Stimulated activated CD4-positive, alpha-beta T cell treated with anti-CD3 and anti-CD28 coated beads, Interleukin-12 subunit alpha, Interleukin-12 subunit beta, amount 100 ng/mL, for 48 hours (primary cell): ENCODE measurements at places on chromosomes 12 and 14.

GRCh38 chr14:55005071-55005470 lies 21.8 kb downstream of the WDHD1 start:
- no peak for DNase-seq

- no peak for DNase-seq
These were observed 233.3 kb upstream of the FOXN3 start for GRCh38 chr14:89650077-89650978.

GRCh38 chr12:76275511-76276093 lies 72.6 kb downstream of the BBS10 start:
- DNase-seq = no peak

- no peak for DNase-seq
These were observed 274.8 kb downstream of the DPF3 start for GRCh38 chr14:72619111-72619571.

DNA sequence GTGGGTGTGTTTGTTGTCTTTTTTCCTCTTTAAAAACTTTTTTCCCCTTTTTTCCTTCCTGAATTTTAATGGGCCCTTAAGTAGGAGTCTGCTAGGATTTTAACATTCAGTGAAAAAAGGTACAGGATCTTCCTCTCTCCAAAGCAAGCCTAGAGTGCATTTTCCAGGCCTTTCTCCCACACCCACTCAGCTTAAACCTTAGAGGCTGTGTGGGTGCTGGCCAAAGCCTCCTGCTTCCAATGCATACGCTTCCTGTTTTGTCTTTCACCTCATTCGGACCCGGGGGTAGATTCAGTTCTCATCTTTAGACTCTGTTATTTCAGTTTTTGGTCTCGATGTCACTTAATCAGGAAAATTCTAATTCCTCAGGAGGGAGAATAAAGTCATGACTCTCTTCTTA lies 51.2 kb downstream of the TMEM30B start:
- DNase-seq = no peak

- no peak for DNase-seq
These were observed 55.6 kb downstream of the NT5DC3 start for GRCh38 chr12:103785243-103786031.

DNA sequence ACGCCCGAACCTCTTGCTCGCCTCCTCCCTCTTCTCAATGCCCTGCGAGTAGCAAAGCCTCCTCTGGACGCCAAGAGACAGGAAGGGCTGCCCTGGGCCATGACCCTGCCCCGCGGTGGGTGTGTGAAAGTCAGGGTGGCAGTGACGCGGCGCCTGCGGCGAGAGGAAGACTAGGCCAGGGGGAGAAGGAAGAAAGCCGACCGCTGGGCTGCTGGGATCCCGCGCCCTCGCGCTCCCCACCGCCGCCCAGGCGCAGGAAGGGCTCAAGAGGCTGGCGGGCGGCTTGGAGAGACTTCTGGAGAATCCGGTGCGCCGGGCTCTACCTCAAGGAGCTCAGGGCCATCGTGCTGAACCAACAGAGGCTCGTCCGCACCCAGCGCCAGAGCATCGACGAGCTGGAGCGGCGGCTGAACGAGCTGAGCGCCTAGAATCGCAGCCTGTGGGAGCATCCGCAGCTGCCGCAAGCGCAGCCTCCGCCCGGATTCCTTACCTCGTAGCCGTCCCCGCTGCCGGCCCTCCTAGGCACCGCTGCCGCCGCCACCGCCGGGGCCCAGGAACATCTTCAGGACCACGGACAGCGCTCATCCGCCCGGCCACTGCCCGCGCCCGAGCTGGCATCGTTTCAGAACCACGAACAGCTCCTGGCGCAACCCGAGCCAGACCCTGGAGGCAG lies 105.0 kb upstream of the PRB2 start:
- peak; percentile 69 for DNase-seq

- DNase-seq = no peak
These were observed 890 bp downstream of the AVPR1A start for GRCh38 chr12:63149909-63150712.

- no peak for DNase-seq
These were observed 107.6 kb downstream of the PTCSC3 start for GRCh38 chr14:36068777-36069534.

DNA sequence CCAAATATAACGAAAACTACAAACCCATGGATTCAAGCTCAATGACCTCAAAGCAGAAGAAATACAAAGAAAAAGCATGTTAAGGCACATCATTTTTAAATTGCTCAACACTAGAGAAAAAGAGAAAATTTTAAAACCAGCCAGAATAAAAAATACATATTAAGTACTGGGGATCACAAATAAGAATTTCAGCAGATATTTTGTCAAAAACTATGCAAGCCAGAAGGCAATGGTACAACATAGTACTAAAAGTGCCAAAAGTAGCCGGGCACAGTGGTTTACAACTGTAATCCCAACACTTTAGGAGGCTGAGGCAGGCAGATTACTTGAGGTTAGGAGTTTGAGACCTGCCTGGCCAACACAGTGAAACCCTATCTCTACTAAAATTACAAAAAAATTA lies 10.2 kb downstream of the SGPP1 start:
- DNase-seq = no peak

- DNase-seq = no peak
These were observed 202.3 kb downstream of the GXYLT1 start for GRCh38 chr12:41942354-41942753.

DNA sequence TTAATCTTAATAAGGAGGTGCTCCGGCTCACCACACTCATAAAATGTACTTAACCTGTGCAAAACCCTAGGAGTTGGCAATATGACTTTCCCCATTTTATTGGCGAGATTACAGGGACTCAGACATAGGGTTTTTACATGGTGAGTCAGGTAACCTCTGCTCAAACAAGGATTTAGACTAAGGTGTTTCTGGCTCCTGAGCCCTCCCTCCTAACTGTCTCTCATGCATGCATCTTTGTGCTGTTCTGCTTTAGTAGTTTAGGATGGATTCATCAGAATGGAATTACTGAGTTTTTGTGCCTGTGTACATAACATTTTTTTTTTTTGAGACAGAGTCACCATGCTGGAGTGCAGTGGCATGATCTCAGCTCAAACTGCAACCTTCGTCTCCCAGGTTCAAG lies 993.3 kb upstream of the TMEM132C start:
- DNase-seq = no peak

GRCh38 chr12:21891751-21892217 lies 49.4 kb downstream of the ABCC9 start:
- DNase-seq = no peak

GRCh38 chr12:50174971-50175715 lies 8.0 kb upstream of the CERS5 start:
- DNase-seq = no peak

DNA sequence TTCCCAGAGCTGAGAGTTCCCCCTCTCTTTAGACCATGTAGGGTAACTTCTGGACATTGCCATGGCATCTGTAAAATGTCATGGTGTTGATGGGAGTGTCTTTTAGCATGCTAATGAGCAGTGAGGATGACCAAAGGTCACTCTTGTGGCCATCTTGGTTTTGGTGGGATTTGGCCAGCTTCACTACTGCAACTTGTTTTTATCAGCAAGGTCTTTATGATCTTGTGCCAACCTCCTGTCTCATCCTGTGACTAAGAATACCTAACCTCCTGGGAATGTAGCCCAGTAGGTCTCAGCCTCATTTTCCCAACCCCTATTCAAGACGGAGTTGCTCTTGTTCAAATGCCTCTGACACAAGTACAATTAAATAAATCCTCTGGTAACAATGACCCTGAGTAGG lies 244.4 kb downstream of the NEDD1 start:
- no peak for DNase-seq

DNA sequence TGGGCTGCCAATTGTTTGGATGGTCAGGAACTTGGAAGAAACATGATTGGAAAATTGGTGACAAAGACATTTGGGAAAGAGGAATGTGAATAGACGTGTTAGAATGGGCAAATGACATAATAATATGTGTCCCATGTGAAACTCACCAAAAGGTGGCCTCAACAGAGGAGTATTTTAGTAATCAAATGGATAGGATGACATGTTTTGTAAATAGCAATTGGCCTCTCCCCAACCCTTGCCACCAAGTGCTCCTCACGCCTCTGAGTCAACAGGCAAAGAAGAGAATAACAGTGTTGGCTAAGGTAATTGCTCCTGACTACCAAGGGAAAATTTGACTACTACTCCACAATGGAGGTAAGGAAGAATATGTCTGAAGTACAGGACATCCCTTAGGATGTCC lies 81.4 kb downstream of the ATXN7L3B start:
- no peak for DNase-seq

GRCh38 chr12:66971816-66972215 lies 292.9 kb upstream of the GRIP1 start:
- no peak for DNase-seq

- no peak for DNase-seq
These were observed 25.3 kb downstream of the C12orf75 start for GRCh38 chr12:105355752-105356151.

DNA sequence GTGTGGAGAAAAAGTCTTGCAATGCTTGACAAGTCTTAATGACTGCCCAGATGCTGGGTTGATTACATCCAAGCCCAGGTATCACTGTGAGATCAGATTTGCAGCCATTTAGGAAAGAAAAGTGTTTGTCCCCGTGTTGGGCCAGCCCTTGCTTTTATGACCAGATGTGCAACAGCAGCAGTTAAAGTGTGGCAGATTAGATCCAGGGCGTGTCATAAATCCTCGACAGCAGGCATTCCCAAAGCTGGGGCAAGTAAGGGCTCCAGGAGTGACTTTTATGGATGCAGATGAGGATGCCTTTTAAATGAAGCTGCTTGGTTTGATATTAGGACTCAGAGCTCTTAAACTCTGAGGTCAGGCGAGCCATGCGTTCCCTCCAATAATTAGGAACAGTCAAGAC lies 1.7 kb downstream of the SMOC1 start:
- DNase-seq = no peak

DNA sequence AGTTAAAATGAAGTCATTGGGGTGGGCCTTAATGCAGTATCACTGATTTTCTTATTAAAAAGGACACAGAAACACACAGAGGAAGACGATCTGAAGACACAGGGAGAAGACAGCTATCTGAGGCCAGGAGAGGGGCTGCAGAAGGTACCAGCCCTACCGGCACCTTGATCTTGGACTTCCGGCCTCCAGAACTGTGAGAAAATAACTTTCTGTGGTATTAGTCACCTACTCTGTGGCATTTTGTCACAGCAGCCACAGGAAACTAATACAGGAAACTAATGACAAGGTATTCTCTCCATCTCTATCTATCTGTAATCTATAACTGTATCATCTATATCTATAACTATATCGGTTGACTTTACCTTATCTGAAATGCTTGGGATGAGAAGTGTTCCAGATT lies 1149.5 kb downstream of the BCL11B start:
- DNase-seq = no peak

GRCh38 chr12:92029902-92030586 lies 115.6 kb downstream of the BTG1 start:
- no peak for DNase-seq

GRCh38 chr14:81981307-81981675 lies 447.6 kb upstream of the SEL1L start:
- no peak for DNase-seq

DNA sequence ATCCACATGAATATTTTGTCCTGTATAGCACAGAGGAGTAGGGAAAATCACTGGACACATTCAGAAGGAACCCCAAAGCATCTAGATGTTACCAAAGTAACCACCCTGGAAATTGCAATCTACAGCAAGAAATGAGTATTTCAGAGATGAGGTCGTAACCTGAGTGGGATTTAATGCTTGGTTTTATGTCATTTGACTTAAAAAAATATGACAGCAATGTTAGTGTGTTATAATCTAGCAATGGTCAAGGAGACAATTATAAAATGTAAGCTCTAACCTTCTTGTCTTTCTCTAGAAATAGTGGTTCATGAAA lies 256.6 kb downstream of the NAV3 start:
- no peak for DNase-seq

GRCh38 chr14:86672080-86672479 lies 1142.1 kb downstream of the FLRT2 start:
- DNase-seq = no peak

DNA sequence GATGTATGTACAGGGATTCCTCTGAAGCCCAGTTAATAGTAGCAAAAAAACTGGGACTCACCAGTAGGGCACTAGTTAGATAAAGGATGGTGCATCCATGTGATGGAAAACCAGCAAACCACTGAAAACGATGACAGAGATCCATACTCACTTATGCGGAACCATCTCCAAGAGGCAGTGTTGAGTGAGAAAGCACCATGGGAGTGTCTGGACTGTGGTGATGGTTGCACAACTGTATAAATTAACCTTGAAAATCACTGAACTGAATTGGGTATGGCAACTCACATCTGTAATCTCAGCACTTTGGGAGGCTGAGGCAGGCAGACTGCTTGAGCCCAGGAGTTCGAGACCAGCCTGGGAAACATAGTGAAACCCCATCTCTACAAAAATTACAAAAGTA lies 53.6 kb upstream of the ZFP36L1 start:
- DNase-seq = no peak

GRCh38 chr14:79781882-79782281 lies 429.4 kb downstream of the DIO2 start:
- DNase-seq = no peak

DNA sequence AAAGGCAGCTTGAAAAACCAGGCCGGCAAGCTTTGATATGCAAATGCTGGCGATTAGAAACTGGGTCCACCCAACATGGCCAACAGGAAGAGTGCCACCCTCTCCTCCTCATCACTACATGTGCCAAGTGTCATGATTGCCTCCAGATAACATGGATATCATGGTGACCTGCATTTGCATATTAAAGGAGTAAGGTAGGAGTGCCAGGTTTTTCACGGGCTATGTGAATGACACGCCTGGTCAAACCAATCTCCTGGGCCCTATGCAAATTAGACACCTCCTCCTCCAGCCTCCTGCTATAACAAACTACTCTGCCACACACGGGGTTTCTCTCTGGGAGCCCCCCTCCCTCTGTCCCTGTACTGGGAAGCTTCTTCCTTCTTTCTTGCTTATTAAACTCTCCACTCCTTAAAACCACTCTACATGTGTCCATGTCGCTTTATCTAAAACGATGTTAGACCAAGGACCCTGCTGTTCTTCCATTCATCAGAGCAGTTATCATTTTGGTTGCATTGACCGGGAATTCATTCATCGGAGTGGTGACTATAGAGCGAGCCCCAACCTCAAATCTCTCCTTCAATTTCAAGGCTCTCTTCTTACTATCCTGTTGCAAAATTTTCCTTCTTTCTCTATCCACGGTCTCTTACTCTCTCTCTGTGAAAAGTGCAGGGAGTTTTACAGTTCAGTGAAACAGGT lies 27.5 kb downstream of the APOBEC1 start:
- DNase-seq = no peak
